ENCODE measurements at places on chromosomes 3 and 15.
A peak's percentile ranks its signal among the peaks of the same experiment; 100 is the strongest.

DNA sequence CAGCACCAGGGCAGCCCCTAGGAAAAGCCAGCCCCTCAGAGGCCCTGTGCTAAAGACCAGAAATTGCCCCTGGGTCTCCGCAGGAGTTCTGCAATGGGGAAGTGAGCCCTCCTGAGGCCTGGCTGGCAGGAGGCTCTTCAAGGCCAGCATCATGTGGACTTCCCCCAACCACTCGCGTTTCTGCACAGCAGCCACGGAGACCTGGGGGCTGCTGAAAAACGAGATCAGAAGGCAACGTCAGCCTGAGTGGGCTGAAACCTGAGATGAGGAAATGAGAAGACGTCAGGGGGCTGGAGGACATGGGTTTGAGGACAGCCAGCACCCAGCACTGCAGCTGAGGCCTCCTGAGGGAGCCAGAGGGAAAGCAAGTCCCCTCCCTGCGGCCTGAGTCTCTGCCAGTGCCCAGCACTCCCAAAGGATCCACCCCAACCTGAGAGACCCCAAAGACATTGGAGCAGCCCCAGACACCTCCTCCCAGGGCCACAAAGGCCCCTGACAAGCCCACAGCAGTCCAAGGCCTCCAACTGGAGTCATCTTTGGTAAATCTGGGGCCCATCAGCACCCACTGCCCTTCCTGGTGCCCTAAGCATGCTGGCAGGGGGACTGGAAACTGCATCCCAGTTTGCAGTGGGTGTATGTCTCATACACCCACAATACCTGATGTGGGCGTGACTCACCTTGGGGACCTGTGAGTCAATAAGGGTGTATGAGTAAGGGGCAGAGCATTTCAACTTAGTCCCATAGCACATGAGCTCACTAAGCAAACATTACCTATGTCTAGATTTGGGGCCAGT, 29.2 kb upstream of the CYP11A1 start:
- DNase-seq: no peak

- DNase-seq: no peak
Measured at GRCh38 chr3:61221759-61222362, 29.4 kb downstream of the FHIT start.

- DNase-seq: no peak
Measured at GRCh38 chr3:183913580-183913920, 28.9 kb upstream of the PARL start.

- no peak for DNase-seq
Measured at GRCh38 chr15:51331141-51331540, 7.3 kb downstream of the CYP19A1 start.

- no peak for DNase-seq
Measured at GRCh38 chr3:31919528-31919927, 61.5 kb downstream of the OSBPL10 start.

DNA sequence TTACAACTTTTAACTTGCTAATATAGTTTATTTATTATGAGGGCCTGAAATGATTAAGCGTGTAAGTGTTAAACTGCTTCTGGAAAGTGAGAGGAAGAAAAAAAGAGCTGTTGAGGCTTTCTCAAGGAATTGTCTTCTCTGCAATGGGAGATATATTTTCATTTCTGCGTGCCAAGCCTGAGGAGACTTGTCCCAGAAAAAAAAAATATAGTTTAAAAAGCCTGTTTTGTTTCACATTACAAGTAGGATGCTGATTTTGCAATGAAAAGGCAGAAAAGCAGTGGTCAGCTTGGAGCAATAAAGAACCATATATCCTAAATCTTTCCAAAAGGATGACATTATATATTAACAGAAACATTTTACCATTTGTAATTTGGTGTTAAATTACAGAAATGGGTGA, 115.5 kb downstream of the GMNC start:
- DNase-seq: no peak

GRCh38 chr3:12507591-12508281, 23.5 kb downstream of the TSEN2 start:
- DNase-seq: no peak

- DNase-seq: no peak
Measured at GRCh38 chr15:75346796-75347221, at the start of gene NEIL1. Gene NEIL1 (plus strand): TSS chr15:75347039. CDS start chr15:75348906, 1,867 bp downstream.

DNA sequence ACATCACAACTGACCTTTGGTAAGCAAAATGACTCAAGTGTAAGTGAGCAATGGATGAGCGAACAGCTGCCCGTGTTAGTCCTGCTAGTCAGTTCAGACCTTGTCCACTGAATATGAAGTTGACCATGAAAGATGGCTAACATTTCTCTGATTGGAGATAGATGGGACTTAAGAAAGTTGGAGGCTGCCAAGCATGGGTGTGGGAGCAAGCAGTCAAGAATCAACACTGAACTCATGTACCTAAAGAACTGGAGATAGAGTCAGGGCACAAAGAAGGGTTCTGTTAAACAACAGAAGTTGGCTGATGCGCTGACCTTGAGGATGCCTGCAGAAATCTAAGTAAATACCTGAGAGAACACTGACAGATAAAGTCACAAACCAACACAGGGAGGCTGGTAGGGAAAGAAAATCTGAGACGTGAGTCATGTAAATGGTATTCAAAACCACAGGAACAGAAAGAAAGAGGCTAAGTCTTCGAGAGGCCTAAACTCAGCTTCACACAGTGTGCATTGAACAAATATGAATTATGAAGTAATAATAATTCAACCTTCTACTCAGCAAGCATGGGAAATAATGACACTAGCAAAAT, 30.7 kb upstream of the ANPEP start:
- DNase-seq: peak; percentile 9

DNA sequence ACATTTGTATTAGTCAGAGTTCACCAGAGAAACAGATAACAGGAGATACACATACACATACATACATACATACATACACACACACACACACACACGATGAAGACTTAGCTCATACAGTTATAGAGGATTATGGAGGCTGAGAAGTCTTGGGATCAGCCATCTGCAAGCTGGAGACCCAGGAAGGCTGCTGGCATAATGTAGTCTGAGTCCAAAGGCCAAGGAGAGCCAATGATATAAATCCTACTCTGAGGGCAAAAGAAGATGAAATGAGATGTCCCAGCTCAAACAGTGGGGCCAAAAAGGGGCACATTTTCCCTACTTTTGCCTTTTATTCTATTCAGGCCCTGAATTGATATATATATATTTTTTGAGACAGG, 6.4 kb upstream of the TTC14 start:
- DNase-seq: no peak

GRCh38 chr15:48721061-48721810, 75.7 kb upstream of the FBN1 start:
- no peak for DNase-seq

- no peak for DNase-seq
Measured at GRCh38 chr3:176521531-176522175, 675.6 kb downstream of the TBL1XR1 start.

DNA sequence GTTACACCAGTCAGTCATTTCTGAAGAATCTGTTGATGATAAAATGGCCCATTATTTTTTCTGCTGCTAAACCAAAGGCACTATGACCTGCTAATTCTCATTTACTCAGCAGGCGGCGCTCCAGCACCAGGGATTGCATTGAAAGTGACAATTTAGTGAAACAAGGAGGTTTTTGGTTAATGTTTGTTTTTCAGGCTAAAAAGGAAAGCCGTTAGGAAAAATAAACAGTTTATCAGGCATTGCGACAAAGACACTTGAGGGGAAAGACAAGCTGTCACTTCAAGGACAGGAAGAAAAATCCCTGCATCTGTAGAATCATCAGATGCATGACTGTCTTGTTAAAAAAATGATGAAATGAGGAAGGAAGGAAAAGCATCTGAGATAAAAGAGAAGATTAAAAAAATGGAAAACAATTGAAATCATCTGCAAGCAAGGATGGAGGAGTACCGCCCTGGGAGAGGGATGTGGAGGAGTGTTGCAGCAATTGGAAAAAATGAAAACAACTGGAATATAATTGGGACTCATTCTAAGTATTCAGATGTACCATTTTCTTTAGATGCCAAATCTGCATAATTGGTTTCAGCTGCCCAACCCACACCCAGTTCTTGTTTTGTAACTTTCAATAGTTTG, 54.0 kb downstream of the NR1D2 start:
- DNase-seq: peak; percentile 45

DNA sequence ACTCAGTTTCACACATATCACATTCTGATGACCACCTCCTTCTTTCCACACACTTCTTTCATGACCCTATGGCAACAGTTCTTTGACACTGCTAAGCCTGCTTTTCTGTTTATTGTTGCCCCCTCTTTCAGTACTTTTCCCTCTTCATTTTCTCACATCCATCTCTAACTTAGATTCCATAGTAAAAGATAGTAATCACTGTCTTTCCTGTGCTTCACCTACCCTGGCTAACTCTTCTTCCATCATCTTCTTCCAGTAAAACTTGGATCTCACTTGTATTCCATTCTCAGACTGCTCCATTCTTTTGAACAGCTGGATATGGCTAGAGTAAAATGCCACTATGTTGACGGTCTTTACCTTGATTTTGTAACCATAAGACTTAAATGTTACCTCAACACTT, 632.6 kb upstream of the TGFBR2 start:
- no peak for DNase-seq

DNA sequence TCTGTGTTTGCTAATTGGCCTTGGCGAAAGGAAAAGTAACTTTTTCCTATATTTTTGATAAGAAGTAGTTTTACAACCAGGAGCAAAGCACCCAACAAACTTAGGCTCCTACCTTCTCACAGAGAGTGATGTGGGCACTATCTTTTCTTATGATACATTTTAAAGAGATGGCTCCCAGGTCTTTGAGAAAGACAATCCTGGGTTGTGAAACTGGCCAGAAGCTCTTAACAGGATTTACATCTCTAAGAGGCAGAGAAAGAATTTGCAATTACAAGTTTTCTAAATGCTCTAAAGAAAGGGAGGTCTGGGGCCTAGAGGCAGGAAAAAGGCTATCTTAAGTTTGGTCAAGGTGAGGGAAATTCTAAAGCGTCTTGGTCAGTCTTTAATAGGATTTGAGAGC, 609.7 kb downstream of the VGLL3 start:
- DNase-seq: no peak

DNA sequence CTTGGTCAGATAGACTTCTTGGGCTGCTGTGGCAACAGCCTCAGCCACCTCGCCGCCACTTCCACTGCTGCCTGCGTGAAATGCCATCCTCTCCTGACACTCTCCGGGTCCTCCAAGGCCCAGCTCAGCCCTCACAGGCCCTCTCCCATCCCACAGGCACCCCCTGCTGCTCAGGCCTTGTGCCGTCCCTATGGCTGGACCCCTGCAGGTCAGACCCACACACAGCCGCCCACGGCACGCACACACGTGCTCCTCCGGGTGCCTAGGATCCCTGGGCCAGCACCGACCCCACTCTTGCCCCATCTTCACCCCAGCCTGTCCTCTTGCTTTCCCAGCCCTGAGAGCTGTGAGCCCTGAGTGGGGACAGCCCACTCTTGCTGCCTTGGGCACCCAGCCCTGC, 19.7 kb downstream of the CFAP100 start:
- DNase-seq: no peak

DNA sequence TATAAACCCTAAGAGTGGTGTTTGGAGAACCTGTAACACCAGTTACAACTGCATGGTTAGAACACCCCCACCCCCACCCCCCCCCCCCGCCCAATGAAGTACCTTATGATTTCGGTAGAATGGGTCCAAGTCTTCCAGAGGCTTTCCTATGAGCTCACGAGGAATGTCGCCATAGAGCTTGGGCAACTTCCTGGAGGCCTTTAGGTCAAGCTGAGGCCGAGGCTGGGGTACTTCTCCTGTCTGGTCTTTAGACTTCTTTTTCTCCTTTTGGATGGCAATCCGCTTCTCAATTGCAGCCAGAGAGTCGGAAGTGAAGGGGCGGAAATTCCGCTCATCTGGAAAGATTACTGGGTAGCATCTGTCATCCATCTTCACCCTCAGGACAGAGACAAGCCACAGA, 101.8 kb downstream of the SCN11A start:
- DNase-seq: no peak

GRCh38 chr15:34436126-34436955, 1.3 kb downstream of the GOLGA8A start:
- DNase-seq: no peak

DNA sequence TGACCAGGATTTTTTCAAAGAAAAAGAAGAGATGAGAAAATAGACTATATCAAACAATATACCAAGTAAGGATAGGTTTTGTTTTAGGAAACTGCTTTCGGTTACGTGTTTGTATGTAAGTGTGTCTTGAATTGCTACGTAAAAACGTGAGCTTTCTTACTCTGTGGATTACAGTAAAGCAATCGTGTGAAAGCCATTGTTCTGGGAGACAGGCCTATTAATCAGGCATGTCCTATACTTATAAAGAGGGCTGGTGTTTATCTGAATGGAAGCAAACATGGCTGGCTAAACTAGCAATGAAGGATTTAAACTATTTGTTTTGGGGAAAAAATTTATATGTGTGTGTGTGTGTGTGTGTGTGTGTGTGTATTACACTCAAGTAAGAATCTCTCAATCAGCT, 2.6 kb downstream of the EHHADH start:
- DNase-seq: no peak

DNA sequence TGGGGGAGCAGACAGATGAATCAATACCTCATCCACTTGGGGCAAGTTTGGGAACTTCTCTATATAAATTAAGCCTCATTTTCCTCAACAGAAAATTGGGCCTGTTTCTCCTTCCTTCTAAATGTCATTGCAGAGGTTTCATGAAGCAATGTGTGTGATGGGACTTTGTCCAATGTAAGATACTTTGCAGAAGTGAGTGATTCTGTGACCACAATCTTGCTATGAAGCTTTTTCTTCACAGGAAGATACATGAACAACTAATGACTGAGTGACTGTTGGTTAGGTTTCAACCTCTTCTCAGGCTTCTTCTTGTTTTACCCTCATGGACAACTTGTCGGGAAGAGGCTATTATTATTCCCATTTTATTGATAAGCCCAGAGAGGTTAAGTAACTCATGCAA, 11.0 kb downstream of the TMEM45A start:
- DNase-seq: no peak

DNA sequence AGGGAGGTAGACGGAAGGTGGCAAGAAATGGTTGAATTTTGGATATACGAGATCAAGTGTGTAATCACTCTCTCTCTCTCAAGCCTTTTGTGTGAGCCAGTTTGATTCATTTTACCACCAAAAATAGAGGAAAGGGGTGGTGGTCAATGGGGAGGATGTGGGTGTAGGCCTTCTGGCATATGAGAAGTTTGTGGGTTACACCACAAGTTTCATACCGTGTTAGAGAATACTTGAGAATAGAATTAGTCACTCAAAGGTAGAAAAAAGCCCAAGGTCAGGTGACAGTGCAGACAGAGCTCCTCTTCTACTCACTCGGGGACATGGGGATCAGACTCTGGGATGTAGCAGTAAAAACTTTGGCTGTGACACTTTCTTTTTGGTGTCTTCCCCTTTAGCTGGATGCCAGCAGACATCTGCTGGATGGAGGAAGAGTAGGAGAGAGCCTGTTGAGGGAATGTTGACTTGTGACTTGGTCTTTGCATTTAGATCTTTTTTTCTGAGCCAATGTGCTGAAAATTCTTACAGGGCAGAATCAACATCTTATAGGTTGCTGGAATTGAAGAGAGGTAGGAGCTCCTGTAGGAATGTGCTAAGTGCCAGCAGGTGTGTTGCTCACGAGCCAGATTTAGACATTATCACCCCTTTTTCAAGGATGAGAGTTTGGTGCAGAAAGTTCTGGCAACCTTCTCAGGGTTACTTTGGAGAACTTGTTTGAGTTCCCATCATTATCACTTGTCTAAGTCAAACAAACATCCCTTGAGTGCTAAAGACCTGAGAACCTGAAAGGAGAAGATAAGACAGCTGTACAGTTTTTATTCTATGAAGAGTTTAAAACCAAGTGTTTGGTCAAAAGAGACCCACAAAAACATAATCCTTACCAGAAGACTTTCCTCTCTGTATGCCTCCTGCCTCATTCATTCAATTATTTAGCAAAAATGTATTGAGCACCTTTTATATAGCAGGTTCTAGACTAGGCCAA, 43.9 kb upstream of the RYK start:
- DNase-seq: no peak
